Hematopoietic multipotent progenitor cell treated with erythropoietin and hydrocortisone succinate and interleukin-3 and kit ligand, for 4 days (in vitro differentiated cells): ENCODE measurements at places on chromosomes 6 and 20.

- DNase-seq = peak; percentile 26
Observed at GRCh38 chr6:169409742-169410312, 156.2 kb upstream of the THBS2 start.

DNA sequence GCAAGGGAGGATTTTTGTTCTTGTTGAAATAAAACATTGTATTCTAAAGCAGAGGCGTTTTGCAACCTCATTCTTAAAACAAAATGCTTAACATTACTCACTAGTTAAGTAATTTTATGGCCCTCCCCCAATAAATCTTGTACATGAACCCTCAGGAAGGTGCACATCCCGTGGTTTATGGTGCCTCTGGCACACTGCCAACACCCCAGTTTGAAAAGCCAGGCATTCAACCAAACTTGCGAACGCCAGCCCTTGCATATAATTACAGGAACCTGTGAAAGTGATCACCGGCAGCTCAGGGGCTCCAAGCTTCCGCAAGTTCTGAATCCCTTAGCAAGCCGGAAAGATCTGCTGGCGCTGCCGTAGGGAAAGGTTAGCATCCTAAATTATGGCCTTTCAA is 1109.0 kb upstream of the FLRT3 start:
- DNase-seq = peak; percentile 1

- no peak for DNase-seq
Observed at GRCh38 chr20:63782051-63782471, 42.5 kb downstream of the SLC2A4RG start.

- no peak for DNase-seq
Observed at GRCh38 chr20:18719426-18719825, 94.2 kb upstream of the SCP2D1 start.

DNA sequence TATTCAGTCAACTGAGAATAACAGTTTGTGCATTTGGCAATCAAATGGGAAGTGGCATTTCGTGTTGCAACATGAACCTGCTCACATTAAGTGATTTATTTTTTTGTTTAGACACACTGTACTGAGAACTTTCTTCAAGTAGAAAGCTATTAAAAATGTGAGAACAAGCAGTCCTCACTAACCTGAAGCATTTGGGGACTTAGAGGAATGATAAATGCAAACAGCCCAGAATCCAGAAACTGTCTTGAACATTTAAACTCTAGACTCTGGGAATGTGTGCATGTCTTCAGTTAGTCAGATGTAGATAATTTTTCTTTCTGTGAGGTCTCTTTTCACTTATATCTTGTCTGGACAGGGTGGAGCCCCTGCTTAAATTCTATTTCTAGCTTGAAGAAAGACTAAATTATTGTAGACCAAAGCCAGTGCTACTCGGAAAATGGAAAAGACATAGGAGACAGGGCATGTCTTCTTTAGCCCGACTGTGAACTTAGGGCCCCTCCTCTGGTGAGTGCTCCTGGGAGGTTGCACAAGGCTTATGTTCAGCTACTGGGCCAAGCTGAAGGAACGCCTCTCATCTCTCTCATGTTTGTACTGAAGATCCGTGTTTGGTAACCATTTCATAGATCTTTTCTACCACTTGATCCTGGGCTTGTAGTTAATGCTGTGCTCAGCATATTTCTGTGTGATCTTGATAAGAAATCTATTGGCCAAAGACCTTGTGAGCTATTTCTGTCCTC is 70.1 kb downstream of the SLX4IP start:
- DNase-seq = peak; percentile 77

GRCh38 chr20:44068316-44069201 is 118.4 kb downstream of the JPH2 start:
- peak; percentile 44 for DNase-seq

- DNase-seq = no peak
Observed at GRCh38 chr6:123962508-123962907, 158.8 kb downstream of the NKAIN2 start.

DNA sequence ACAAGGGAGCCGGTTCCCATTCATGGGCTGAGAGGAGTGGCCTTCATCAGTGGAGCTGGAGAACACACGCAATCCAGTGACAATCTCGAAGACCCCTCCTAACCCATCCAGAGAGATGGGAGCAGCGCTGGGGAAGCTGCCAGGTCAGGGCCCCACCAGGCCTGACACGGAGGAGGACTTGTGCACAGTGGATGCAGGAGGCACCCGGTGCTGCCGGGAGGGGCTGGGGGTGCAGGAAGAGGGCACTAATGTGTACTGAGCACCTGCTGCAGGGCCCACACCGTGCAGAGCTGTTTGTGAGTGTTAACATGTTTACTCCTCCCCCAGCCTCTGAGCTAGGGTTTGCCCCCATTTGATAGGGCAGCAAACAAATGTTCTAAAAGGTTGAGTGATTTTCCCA is 43.8 kb upstream of the GPR6 start:
- no peak for DNase-seq

DNA sequence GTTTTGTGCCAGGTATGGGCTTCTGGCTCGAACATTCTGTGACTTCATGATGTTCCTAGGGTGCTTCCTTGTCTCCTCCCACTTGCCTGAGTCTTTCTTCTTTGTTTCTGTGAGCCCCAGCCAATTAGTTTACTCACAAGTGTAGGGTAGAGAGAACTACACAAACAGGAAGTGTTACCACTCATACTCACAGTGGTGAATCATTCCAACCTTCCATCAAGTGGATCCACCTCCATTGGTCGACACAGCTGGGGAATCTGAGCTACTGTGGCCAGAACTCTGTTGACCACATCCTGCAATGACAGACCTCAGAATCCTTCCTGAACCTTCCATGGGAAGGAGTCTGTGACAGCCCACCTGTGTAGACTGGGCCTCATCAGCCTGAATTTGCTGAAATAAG is 76.8 kb downstream of the UNC5CL start:
- peak; percentile 10 for DNase-seq

- DNase-seq = peak; percentile 72
Observed at GRCh38 chr6:35804996-35805736, at the start of gene LHFPL5. TSS of gene LHFPL5 (plus strand) at chr6:35805352. CDS start at chr6:35805671, 319 bp downstream.

DNA sequence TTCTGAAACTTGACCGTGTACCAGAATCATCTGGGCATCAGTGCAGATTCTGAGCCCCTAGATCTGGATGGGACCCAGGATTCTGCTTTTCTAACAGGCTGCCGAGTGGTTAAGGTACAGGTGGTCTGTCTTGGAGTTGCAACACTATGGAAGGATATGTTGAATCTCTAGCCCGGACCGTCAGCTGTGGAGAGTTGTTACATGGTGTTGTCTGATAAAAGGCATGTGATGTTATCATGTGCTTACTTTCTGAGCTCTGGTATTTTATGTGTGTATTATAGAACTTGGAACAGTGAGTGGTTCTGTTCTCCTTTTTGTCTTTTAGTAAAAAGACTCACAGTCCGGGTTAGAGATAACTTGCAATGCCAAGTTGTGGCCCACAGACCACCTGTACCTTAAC is 123.0 kb downstream of the JARID2 start:
- DNase-seq = peak; percentile 74

GRCh38 chr6:14876778-14877613 is 368.9 kb upstream of the JARID2 start:
- DNase-seq = peak; percentile 41

DNA sequence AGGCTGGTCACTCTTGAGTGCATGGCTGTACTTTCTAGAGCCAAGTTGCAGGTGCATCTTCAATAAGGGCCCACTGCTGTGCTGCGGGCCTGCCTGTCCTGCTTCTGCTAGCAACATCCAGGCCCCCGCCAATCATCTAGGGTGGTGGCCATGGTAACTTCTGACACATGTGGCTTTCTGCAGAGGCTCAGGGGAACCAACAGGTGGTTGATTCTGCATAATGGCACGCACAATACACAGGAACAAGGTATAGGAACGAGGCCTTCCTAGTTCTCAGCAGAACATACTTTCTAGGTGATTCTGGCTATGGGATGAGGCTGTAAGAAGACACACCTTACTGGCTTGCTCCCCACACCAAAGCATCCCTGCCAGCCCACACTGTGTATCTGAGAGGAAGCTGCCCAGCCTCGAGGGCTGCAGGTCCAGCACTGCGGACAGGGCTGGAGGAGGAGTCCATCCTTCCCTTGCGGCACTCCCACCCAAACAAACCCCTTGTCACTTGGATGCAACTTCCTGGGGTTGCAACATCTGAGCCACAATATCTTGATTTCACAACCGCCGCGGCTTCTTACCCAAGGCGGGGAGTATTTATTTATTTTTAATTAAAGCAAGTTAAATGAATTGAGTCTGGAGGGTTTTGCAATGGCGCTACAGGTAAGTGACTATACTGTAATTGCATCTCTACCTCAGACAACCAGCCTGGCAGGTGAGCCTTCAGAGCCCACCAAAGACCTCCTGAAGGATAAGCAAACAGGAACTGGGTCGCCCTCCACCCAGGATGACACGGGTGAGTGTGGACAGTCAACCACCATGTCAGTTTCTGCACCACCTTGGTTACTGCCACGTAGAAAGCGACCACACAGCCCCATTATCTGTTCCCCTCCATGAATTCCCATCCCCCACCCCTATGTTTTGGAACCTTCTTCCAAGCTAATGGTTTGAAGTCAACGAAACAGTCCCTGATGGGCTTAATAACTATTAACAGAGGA is 49.6 kb downstream of the SULF2 start:
- peak; percentile 83 for DNase-seq

DNA sequence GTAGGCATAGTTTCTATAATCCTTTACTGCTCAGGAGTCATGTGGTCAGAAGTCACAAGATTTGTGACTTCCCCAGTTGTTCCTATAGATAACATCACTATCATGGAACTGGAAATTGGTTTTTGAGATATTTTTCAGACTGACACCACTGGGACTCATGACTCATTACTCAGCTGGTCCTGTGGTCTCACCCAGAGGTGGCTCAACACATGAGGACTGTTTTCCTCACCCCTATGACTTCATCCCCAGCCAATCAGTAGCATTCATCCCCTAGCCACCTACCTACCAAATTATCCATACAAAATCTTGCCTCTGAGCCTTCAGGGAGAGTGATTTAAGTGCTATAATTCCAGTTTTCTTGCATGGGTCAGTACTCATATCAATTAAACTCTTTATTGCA is 1217.7 kb downstream of the EPHA7 start:
- peak; percentile 1 for DNase-seq

DNA sequence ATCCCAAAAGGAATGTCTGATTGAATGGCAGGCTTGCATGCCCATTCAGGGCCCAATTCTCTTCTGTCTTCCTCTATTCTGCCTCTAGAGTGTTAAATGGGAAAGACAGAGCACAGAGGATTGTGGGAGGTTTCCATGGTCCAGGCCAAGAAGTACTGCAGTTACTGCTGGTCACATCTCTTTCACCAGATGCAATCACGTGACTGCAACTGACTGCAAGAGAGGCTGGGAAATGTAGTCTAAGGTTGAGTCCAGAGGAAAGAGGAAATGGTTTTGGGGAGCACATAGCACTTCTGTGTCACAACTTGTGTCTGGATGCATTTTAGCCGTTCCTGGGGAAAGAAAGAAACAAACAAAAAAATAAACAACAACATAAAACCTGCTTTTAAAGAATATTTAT is 336.4 kb upstream of the BTBD3 start:
- peak; percentile 93 for DNase-seq

DNA sequence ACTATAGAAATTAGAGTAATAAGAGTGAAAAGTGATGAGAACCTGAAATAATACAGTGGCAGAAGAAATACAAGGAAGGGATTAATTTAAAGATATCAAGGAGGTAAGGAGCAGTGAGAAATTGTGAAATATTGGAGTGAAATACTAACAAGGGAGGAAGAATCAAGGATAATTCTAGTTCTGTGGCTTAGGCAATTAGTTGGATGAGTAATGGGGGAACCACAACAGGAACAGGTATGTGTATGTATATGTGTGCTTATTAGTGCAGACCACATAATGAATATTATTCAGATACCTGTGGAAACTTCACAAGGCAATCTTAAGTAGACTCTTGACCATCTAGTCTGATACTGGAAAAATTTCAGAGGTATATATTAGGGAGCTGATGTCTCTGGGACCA is 143.3 kb downstream of the TINAG start:
- no peak for DNase-seq

GRCh38 chr6:74733830-74734620 is 471.8 kb downstream of the COL12A1 start:
- DNase-seq = no peak

DNA sequence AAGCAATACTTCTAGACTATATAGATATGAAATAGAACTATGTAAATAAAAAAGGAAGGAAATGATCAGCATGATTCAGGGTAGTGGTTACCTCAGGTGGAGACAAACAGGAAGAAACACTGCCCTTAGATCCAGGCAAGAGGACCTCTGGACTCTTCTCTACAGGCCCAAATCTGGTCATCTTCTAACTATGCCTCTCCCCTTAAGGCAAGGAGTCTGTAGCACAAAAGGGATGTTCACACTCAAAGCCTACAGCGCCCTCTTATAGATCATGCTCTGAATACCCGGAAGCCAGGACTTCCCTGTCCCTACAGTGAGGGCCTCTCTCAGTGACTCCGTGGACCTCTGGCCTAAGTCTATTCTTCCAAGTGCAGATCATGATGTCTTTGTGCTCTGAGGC is 30.4 kb upstream of the HIVEP2 start:
- peak; percentile 5 for DNase-seq

- no peak for DNase-seq
Observed at GRCh38 chr6:96582021-96582420, 19.1 kb downstream of the FHL5 start.

DNA sequence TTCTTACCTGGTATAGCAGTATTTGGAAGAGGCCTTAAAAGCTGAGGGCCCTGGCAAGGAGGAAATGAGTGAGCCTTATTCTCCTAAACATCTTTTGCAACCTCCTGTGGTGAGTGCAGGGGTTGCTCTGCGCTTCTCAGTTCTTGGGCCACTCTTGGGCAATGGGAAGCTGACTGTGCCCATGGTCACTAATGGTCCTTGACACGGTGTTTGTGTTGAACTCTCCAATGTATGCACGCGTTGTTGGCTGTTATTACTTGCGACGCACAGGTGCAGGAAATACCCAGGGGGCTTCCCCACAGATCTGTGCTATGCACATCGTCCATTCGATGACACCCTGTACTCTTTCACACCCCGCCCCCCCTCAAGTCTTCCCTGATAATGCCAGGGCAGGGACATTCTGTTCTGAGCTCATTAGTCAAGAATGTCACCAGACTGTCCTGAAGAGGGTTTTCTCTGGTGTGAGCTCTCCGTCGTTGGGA is 79.7 kb downstream of the EDN1 start:
- peak; percentile 35 for DNase-seq

DNA sequence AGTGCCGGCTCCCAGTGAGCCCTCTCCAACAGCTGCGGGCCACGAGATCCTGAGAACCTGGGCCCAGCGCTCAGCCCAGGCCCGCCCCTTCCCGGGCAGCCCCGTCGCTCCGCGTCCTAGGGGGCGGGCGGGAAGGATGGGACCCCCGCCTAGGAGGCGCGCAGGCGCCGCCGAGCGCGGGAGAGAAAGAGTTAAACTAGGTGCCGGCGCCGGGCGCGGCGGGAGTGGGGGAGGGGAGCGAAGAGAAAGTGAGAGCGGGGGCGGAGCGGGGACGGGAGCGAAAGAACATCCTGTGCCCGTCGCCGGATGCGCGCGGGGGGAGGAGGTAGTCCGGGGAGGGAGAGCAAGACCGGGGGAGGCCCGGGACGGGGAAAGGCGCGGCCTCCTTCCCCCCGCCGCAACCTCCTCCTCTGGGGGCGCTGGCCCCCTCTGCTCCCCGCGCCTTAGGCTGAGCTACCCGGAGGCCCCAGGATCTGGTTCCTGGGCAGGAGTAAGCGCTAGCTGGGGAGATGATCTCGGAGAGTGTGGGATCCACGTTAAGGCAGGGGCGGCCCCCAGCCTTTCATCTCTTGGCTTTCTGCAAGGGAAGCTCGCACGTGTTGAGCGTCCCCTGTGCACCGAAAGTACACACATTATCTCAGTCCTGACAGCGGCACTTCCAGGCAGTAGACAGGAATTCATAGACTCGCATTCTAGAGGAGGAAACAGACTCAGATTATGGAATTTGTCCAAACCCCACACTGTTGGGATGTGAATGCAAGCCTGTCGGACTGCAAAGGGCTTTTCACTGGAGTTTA is 4.9 kb upstream of the ARMC12 start:
- peak; percentile 98 for DNase-seq
